Stimulated activated CD4-positive, alpha-beta T cell treated with anti-CD3 and anti-CD28 coated beads, TNF-alpha, amount 100 ng/mL, for 24 hours (primary cell): ENCODE measurements at places on chromosomes 16 and 17.

GRCh38 chr17:78600181-78600721 lies 23.1 kb upstream of the DNAH17 start:
- DNase-seq, result no peak

- no peak for DNase-seq
These were observed 19.9 kb downstream of the ARL4D start for GRCh38 chr17:43418441-43419374.

- DNase-seq, result no peak
These were observed 20.3 kb downstream of the RHBDL3 start for GRCh38 chr17:32285746-32286517.

DNA sequence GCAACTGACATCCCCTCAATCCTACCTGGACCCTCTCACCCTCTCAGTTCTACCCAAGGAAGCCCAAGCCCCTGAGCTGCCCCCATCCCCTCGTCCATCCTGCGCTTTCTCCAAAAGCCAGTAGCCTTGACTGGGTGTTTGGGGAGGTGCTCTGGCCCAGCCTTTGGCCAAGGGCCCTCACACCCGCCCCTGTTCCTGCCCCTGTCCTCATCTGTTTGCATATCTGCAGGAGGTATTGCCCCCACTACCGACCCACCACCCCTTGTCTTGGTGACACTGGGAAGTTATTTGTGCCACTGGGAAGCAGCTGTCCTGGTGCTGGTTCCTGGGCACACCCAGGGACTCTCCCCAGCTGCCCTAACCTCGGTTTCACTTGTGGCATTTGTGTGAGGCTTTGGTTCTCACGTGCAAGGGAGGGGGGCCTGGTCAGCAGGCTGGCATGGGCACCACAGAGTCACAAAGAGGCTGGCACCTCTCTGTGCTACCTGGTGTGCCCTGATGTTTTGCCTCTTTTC lies 75.3 kb downstream of the MRC2 start:
- no peak for DNase-seq

- DNase-seq, result no peak
These were observed at the start of gene ALOX12 for GRCh38 chr17:6995500-6996255. TSS of gene ALOX12 (plus strand) at chr17:6996049. CDS start at chr17:6996118, 69 bp downstream.

DNA sequence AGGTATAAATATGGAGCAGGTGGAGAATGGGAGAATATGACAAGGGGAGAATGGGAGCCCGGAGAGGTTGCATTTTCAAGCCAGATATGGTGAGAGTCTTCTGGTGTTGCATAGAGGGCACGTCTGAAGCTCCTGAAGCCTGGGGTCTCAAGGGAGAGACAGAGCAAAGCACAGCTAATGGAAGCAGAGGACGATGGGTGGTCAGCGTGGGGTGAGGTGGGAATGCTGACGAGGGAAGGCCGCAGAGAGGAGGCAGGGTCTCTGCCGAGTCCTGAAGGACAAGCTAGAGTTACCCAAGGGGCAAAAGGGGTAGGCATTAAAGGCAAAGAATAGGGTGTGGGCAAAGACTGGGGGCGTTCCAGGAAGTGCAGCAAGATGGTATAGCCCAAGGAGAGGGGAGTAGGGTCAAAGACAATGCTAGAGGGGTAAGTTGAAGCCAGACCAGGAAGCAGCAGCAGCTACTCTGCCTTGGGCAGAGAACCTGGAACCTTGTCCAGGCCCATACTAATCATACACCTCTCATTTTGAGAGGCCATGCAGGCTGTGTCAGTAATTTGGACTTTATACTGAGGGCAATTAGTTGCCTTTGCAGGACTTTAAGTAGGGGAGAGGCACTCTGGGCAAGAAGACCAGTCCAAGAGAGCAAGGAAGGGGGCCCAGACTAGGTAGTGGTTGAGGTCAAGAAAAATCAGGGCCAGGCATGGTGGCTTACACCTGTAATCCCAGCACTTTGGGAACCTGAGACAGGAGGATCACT lies 2.7 kb downstream of the OTOP3 start:
- no peak for DNase-seq
